ENCODE measurements at places on chromosomes 5 and 9.

- DNase-seq = no peak
Measured at GRCh38 chr9:107779731-107780130, 290.2 kb upstream of the KLF4 start.

GRCh38 chr5:16178745-16179372, 732 bp downstream of the MARCHF11 start:
- peak; percentile 59 for DNase-seq

DNA sequence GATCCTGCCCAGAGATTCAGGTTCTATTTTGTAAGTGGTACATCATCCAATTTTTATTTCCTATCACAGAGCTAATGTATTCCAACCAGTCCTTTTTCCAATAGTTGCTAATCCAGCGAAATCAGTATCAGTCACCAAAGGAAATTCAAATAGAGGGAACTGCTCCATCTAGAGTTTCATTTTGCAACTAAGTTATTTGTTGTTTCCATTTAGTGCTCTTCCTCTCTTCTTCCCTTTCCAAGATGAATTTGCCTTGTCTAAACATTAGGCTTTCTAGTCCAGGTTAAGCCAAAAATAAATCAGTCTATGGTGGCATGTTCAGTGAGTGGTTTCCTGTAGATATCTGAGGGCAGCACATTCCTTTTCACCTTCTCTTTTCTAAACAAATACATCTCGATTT, 79.8 kb upstream of the SPATA31D4 start:
- DNase-seq = no peak

DNA sequence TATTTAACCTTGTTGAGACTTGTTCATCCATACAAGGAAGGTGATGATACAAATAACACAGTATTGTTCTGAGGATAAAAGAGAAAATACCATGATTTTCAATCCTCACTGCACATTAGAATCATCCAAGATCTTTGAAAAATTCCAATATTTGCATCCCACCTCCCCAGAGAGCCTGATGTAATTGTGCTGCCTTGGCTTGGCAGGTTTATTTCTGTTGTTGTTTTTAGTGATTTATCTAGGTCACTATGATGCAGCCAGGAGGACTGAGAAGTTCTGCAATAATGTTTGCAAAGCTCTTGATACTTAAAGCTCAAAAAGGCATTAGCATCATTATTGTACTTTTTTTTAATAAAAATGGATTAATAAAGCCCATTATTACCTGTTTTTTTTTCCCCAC, 67.0 kb upstream of the NMUR2 start:
- DNase-seq = no peak

DNA sequence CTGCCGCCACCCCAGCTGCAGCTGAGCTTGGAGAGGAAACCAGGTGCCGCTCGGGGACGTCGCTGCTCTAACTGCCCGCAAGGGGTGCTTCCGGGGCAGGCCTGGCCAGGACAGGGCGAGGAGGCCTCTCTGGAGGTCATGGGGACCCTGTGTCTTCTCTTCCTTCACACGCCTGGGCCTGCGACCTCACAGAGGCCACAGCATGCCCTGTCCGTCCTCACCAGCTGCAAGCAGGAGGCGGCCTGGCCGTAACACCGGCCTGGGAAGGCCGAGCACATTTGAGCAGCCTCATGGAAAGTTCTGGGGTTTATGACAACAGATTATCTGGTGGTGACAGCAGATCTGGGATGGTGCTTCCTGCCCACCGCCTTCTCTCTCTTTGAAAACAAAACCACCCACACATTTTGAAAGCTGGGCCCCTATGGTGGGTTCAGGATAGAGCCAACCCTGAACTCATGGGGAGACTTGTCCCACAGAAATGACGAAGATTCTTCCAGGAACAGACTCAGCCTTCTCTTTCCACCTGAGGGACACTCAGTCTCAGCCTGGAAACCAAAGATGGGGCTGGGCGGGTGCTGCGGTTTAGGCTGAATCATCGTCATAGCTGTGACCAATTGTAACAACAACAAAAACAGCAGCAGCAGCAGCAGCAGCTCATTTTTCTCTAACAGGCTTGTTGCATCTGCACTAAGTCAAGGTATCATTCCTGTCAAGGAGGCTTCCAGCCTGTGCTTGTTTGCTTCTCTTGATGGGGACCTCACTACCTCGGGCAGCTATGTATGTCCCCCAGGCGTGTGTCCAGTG, 99.6 kb upstream of the RAPGEF1 start:
- no peak for DNase-seq

DNA sequence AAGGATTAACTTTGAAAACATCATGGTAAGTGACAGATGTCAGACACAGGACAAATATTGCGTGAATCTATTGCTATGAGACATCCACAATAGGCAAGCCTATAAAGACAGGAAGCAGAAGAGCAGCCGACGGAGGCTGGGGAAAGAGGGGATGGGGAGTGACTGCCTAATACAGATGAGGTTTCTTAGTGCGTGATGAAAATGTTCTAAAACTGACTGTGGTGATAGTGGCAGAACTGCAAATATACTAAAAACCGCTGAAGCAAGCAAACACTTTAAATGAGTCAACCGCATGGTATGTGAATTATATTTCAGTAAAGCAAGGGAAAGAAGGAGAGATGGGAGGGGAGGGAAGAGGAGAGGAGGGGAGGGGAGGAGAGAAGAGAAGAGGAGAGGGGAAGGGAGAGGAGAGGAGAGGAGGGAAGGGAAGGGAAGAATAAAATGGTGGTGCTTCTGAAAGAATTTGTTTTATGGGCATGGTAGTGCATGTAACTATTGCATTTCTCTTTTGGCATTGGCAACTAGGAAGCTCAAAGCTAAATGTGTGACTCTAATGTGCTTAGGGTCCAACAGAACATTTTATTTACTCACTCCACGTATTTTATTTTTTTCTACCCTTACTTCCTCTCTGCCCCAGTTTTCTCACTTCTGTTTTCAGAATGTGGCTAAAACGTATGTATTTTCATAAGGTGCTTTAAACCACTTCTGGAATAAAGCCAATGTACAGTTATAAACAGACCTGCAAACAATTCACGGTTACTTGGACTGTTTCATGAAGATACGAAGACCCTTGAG, 21.3 kb downstream of the AKNA start:
- DNase-seq = no peak

- no peak for DNase-seq
Measured at GRCh38 chr5:56080375-56081052, 85.8 kb upstream of the IL6ST start.
